ENCODE measurements at places on chromosomes 2 and 18.

DNA sequence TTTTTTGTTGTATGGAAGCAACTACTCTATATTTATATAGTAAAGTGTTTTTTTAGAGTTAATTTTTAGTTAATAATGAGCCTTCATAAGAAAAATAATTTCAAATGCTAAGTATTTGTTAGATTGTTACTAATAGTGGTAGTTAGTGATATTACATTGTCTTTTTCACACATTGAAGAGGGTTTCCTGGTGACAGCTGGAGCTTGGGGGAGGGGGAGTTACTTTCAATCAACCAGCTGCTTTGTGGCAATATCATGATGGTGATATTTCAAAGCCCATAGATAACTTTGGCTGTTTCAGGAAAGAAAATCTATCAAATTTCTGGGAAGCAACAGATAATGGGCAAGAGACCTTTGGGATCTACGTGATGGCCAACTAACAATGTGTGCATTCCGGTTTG, 4.1 kb downstream of the RHBDD1 start:
- no peak for DNase-seq

DNA sequence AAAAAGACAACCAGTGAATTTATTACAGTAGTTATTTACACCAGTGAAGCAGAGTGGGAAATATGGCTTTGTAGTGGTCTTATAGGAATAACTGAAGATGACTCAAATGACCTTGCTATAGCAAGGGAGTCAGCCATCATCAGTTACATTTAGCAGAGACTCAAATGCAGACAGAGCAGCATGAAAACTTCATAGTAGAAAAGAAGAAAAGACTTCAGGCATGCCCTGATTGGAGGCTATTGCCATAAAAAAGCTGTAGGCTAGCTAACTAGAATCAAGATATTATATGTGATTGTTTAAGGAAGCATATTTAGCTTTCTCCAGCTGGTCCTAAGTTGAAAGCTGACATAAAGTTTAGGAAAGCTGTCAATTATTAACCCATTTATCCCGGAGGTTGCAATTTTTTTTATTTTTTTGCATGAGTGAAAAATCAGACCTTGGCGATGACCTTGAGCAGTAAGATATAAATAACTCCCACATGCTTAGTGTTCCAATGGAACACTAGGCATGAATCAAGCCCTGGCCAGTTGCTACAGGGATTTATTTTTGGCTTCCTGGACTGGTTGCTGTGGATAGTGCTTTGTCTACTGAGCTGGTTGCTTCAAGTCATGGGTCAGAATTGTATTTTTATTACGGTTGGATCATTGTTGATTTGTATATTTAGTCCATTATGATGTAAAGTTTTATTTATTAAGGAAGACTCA, 675.6 kb upstream of the VRK2 start:
- DNase-seq: no peak

- DNase-seq: no peak
Observed at GRCh38 chr2:157940024-157940423, 63.9 kb upstream of the ACVR1 start.

DNA sequence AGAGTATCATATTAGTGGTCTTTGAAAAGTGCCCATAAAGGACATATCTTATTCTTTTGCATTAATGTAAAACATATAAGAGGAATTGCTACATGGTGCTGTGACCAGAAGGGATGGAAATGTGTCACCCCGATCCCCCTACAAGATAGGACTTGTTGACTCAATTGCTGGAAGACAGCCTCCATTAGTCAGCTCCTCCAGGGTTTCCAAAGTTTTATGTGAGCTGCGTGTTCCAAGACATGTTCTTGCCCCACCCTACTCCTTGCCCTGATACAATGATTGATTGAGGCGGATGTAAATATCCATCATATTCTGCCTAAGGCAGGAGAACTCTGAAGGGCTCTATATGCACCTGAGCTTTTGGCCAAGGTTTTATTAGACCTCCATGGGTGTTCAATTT, 541.0 kb upstream of the ZEB2 start:
- DNase-seq: no peak

GRCh38 chr2:40384714-40385113, 67.2 kb downstream of the SLC8A1 start:
- DNase-seq: no peak

- no peak for DNase-seq
Observed at GRCh38 chr18:74356959-74357358, 41.3 kb downstream of the C18orf63 start.

DNA sequence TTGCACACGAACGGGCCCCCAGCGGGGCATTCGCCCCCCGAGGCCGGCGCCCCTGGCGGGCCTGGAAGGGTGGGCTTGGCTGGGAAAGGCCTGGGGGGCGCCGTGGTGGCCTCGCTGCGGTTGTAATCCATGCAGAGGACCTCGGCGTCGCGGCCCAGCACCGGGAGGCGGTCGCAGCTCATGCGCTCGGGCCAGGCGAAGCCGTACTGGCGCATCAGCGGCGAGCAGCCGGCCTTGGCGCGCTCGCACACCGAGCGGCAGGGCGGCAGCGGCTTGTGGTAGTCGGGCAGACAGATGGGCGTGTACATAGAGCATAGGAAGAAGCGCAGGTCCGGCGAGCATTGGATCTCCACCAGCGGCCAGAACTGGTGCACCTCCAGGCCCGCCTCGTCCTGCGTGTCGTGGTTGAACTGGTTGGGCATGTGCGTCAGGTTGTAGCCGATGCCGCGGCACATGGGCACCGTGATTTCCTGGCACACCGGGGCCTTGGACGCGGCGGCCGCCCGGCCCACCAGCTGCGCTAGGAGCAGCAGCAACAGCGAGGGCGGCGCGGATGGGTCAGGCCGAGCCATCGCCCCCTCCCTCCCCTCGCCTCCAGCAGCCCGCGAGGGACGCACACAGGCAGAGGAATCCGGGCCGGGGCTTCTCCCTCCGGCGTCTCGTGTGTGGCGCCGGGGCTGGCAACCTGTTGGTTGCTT, 1.4 kb downstream of the FZD5 start:
- DNase-seq: no peak

DNA sequence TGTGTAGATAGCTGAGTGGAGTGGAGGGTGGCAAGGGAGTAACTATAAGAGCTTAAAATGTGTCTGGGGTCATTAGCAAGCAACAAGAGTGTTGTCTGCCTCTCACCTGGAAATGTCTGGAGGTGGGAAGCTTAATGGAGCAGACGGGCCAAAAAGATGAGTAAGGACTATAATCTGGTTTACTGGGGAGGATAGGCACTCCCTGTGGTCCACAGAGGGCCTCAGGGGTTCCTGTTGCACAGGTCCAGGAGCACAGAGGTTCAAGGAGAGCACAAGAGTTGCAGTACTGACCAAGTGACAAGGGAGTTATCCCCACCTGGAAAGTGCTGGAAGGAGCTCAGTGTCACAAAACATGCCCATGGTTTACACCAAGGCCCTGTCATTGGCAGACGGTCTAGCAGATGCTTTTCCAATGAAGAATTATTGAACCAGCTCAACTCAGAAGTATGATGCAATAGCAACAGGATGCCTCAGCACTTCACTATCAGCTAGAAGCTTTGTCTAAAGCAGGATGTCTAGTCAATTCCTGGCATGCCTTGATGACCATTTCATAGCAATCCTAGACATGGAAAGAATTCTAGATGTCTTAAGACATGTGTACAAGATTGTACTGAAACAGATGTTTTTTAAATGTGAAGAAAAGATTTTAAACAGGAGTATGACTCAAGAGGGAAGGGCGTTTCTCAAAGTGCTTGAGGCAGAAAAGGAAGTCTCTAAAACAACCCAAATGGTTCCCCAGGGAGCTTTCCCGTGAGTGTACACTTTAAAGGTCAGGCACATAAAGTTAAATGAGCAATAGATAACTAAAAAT, 62.9 kb upstream of the SERPINE2 start:
- no peak for DNase-seq

DNA sequence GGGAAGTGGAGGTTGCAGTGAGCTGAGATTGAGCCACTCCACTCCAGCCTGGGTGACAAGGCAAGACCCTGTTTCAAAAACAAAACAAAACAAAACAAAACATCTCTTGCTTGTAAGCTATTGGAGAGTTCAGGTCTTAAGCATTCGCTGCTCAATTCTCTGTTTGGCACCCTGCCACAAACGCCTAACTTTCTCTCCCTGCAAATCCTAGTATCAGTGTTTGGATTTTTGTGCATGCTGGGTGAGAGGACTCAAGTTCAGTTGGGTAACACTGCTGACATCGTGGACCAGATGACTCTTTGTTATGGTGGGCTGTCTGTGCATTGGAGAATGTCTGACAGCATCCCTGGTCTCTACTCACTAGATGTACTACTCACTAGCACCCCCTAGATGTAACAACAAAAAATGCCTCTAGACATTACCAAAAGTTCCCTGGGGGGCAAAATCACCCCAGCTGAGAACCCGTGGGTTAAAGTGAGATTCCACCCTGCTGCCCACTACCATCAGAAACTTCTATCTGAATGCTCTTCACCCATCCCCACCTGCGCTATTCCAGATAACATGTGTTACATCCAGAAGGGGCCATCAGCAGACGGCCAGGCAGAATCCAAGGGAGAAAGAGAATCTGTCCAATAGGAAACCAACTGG, 50.9 kb downstream of the CACNB4 start:
- no peak for DNase-seq

DNA sequence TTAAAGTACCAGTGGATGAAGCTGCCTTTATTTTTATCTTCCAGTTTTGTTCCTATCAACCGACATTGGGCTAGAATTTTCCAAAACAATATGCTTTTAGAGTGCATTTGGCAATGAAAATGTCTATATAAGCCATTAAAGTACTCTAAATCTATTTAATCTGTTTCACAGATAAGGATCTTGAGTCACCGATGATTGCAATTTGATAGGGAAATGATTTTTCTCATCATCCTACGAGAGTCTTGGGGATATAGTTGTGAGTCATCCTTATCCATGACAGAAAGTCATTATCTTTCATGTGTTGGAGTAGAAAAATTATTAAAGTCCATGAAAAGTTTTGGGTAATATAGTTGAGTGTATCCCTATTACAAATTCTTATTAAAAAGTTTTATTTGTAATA, 26.1 kb downstream of the SLC39A10 start:
- DNase-seq: no peak

- DNase-seq: no peak
Observed at GRCh38 chr2:3142961-3143571, 234.6 kb downstream of the EIPR1 start.

- no peak for DNase-seq
Observed at GRCh38 chr2:43435746-43436145, 160.1 kb downstream of the THADA start.

DNA sequence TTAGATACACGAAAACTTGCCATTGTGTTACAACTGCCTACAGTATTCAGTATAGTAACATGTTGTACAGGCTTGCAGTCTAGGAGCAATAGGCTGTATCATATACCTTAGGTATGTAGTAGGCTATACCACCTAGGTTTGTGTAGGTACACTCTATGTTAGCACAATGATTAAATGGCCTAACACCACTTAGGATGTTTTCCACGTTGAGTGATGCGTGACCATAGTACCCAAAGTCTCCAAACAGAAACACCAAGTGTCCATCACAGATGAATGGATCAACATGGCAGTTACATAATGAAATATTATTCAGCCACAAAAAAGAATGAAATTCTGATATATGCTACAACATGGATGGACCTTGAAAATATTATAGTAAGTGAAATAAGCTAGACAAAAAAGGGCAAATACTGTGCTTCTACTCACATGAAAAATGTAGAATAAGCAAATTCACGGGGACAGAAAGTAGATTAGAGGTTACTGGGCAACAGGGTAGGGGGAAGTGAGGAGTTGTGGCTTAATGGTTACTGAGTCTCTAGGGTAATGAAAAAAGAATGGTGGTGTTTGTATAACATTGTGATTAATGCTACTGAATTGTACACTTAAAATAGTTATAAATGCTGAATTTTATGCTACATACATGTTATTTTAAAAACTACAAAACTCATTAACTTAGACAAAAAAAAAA, 62.6 kb downstream of the TMEM131 start:
- DNase-seq: no peak

DNA sequence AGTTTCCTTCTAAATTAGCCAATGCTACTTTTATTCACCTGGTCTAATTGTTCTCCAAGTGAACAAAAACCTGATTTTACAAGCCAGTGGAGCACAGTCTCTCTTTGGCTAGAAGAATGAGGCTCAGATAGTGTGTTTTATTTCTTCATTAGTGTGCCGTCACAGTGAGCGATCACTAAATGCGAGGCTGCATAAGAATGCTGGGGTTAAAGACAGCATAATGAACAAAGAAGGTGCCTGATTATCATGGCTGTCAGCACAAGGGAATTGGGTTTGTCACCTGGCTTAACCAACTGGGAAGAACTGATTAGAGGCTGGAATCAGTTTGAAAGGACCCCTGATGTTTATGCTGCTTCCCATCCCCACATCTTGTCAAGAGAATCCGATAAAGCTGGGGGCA, 76.4 kb downstream of the EPHA4 start:
- DNase-seq: no peak

GRCh38 chr2:98713332-98714015, 17.5 kb downstream of the MGAT4A start:
- DNase-seq: no peak

DNA sequence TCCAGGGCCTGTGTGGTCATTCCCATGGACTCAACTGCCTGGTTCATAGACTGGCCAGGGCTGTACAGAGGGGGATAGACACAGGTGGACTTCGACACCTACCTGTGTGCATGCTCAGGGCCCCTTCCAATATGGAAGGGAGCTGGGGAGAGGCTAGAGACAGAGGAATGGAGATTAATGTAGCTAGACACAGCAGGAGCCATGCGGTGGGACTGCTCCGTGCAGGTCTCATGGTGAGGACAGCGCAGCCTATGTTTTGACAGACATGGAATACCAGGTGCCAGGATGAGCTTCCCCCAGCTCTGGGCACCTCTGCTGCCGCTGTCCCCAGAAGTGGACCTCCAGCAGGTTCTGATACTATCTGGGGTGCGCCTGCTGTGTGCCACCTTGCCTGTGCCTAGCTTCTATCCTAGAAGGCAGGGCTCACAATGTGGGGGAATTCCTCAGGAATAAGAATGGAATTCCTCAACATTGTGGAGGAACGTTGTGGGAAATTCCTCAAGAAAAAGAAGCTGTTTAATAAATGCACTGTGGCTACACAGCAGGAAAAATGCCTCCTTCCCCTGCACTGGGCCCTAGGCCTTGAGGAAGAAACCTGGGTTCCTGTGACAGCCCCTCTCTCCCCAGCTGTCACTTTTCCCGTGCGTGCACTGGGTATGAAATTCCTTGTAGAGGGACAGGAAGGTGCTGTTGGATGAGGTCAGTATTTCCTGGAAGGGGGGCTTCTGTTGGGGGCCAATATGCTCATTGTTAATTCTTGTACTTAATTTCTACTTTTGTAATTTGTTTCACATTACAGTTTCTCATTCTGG, 7.3 kb downstream of the IL1R1 start:
- DNase-seq: no peak

- DNase-seq: no peak
Observed at GRCh38 chr18:49610022-49610445, 48.2 kb downstream of the LIPG start.

Measured in stimulated activated CD4-positive, alpha-beta T cell treated with anti-CD3 and anti-CD28 coated beads, Interleukin-15, amount 100 ng/mL, for 48 hours (primary cell).